ENCODE measurements at places on chromosomes 2 and 18. TPM values are rescaled to one million over a fixed set of nuclear protein-coding genes. Genes with fewer than 3 reads are reported as not detected.
A peak's percentile ranks its signal among the peaks of the same experiment; 100 is the strongest.

GRCh38 chr2:200212862-200213425, 93.5 kb upstream of the SPATS2L start:
- DNase-seq, result no peak

DNA sequence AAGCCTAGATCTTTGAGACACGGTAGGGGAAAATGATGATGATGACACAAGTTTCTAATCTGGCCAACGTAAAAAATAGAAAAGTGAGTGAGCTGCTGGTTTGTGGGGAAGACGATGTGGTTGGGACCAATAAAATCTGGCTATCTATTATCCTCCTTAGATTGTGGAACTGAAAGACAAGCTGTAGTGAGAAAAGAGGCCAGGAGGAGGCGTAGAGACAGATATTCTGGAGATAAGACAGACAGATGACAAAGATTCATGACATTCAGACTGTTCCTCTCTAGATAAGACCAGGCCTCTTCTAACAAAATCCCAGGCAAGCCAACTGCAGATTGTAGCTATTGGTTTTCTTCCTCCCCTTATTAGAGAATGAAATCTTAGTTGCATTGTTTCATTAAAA, 376.3 kb upstream of the UBE2E3 start:
- DNase-seq, result no peak

- no peak for DNase-seq
Measured at GRCh38 chr2:122031544-122032263, 276.3 kb downstream of the TSN start.

Gene PROM2
- total RNA-seq, result 0.39 TPM

- DNase-seq, result no peak
Measured at GRCh38 chr2:241945311-241945710, 75.8 kb downstream of the RTP5 start.

Gene OSR1
- total RNA-seq, result not detected

Gene ACOXL
- 0.44 TPM for total RNA-seq

Gene TM4SF20
- not detected for total RNA-seq

- DNase-seq, result no peak
Measured at GRCh38 chr2:5617796-5618195, 74.4 kb upstream of the SOX11 start.

GRCh38 chr2:134639265-134639664, 79.5 kb downstream of the TMEM163 start:
- DNase-seq, result no peak

- no peak for DNase-seq
Measured at GRCh38 chr18:42446195-42446594, 491.2 kb downstream of the PIK3C3 start.

DNA sequence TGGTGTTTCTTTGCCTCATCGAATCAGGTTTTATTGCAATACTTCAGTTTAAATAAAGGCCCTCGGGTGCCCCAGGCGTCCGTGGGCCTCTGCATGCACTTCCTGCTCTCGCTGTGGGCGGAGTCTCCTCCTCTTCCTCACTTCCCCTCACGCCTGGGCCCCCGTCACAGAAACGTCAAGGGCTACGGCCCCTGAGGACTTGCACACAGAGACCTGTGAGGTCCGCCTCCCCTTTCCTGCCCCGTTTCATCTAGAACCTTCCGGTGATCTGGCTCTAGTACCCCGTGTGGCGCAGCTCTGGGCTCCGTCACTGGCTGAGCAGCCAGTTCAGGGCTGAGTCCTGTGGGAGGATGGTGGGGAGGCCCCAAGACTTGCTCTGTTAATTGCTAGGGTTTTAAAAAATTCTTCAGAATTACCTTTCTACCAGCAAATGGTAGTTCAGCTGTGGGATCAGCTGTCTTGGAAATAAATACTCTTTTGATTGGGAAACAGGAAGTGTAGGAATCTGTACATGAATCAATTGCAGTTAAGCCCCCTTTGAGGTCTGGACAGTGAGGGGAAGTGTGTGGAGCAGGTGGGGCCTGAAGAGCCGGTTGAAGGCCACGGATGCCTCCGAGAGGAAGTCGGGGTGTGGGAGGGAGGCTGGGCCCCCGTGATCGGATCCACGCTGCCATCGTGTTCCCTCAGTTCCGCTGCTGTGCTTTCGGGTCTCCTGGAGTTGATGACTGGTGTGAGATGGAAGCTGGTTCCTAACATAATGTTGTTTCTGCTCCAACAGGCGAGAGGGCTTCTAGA, 10.2 kb downstream of the NFATC1 start:
- peak; percentile 89 for DNase-seq

- DNase-seq, result no peak
Measured at GRCh38 chr18:75244351-75245313, 34.0 kb downstream of the TSHZ1 start.

DNA sequence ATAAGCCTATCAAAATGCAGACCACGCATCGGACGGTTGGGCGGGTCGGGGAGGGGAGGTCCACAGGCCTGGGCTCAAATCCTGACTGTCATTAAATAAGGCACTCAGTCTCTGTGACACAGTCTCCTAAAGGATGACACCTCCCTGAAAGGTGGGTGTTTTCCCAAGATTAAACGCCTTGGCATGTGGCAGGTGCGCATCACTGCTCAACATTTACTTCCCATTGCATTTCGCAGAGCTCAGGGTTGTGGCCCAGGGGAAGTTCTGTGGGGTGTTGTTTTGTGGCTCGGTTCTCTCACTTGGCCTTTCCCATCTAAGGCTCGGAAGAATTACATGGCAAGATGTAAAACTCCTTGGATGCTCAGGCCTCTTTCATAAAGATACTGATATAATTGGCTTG, 107.4 kb downstream of the NCK2 start:
- DNase-seq, result no peak

- DNase-seq, result no peak
Measured at GRCh38 chr18:56509656-56510055, 128.7 kb downstream of the TXNL1 start.

- DNase-seq, result peak; percentile 79
Measured at GRCh38 chr2:86807468-86808275, 17.0 kb upstream of the CD8A start.

Gene CDH2
- 0.07 TPM for total RNA-seq

DNA sequence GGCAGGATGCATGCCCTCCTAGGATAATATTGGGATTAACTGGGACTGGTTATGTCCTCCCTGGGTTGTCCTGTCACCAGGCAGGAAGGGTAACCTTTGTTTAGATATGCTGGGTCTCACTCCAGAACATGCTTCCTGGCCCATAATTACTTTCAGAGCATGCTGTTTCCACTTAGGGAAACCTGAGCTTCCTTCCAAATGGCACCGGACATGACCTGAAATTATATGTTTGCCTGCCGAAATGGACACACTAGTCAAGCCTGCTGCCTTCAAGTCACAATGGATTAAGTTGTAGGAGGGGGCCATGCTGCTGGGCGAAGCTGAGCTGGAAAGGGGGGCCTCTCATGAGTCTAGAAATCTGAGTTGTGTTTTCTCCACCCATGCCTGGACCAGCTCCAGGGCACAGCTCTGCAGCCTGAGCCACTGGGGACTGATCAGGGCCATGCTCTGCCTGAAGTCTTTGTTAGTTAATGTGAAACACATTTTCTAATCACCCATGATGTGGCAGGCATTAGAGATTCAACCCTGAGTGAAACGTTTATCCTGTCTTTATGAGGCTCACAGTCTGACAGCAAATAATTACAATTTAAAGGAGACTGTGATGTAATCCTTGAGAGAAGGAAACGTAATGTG, 273.3 kb downstream of the TNS1 start:
- DNase-seq, result no peak

Gene IL1RL2
- total RNA-seq, result 1.9 TPM
